Fibroblast of lung (primary cell): ENCODE measurements at places on chromosomes 3 and 15. TPM values are rescaled to one million over a fixed set of nuclear protein-coding genes. Genes with fewer than 3 reads are reported as not detected.

RTP3 gene
- not detected in 2 replicates for total RNA-seq

DNA sequence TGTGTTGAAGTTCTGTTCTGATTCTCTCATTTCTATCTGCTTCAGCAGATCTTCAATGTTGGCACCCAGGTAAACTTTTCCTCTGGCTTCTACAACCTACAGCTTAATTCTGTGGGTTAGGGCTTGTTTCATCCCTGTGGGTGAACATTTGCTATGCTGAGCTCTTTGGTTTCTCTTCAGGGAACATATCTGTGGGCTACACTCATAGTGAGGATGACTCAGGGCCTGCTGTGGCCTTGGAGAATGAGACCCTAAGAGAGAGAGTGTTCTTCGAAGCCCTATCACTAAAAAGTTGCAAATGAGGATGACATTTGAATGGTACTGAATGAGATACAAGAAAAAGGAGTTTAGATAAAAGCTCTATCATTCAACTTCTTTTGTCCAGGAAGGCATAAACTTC is 346.2 kb upstream of the CBLB start:
- DNase-seq = no peak

DNA sequence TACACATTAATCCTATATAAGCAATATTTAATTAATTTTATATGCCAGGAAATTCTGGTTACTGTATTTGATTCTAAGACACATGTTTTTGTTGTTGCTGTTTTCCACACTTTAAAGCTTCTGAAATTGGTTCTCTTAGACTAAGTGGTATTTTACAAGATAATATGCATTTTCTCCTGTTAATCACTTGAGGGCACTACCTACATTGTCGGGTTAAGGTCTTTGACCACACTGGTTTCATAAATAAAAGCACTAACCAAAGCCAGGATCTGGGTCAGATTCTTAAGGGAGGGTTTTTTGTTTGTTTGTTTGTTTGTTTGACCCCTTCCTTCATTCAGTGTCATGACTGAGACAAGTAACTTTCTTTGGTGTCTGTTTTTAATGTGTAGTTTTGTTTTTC is 590.2 kb downstream of the RBMS3 start:
- no peak for DNase-seq

DNA sequence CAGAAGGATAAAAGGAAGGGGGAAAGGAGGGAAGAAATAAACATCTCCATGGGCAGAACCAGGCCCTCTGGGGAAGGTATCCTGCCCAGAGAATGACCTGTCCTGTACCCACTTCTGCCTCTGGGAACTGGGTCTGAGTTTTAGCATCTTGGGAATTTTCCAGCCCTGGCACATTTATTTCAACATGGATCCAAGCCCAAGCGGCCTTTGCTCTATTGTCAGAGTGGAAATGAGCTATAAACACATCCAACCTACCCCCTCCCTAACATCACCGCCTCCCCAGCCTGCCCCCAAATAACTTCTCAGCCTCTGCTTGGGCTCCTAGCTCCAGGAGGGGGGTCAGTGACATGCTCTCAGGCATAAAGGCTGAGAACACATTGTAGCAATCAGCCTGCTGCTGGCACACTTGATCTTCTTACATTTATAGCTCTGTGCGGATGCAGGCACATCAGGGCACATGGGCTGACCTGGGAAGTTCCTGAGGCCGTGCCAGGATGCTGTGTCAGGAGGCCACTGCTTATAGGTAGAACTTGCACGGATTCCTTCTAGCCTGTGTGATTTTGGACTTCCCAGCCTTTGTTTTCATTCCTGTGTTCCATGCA is 4.6 kb upstream of the OXTR start:
- DNase-seq = no peak

DNA sequence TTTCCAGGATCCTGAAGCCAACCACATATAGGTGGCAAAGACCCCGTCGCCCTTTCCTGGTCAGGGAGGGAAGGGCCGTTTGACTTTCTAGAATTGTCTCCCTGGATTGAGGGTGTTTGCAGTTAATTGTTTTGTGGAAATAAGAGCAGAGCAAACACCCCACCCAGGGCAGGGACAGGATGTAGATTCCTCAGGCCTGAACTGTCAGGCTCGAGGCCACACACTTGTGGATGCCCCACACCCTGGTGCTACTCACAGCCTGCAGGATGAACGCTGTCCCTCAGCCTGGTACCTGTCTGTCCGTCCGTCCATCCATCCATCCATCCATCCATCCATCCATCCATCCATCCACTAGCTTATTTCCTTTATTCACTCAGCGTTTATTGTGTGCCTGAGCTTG is 29.9 kb upstream of the FLNB start:
- DNase-seq = no peak
